GM23248 (cell line): ENCODE measurements at places on chromosomes 4 and X. TPM values are rescaled to one million over a fixed set of nuclear protein-coding genes. Genes with fewer than 3 reads are reported as not detected.

The PABPC5 gene
- polyA plus RNA-seq = 3.4 and 3.5 TPM in 2 replicates

The NFXL1 gene
- 6.3 and 7.7 TPM in 2 replicates for polyA plus RNA-seq

The EPHA5 gene
- not detected in 2 replicates for polyA plus RNA-seq

The RBM47 gene
- 0.70 and 0.94 TPM in 2 replicates for polyA plus RNA-seq

The CHST7 gene
- 9.3 and 9.8 TPM in 2 replicates for polyA plus RNA-seq

The MSX1 gene
- polyA plus RNA-seq = 16.8 and 17.2 TPM in 2 replicates

The THAP9 gene
- polyA plus RNA-seq = 1.3 and 2.0 TPM in 2 replicates

The BLOC1S4 gene
- polyA plus RNA-seq = 22.7 and 23.3 TPM in 2 replicates

The AKAP17A gene
- 11.2 and 11.6 TPM in 2 replicates for polyA plus RNA-seq
